ENCODE measurements at places on chromosomes 12 and 14. TPM values are rescaled to one million over a fixed set of nuclear protein-coding genes. Genes with fewer than 3 reads are reported as not detected.

The ACRBP gene
- total RNA-seq: 1.2 TPM

The SCN8A gene
- 0.64 TPM for total RNA-seq

The GDF3 gene
- total RNA-seq: not detected

The JKAMP gene
- 26.4 TPM for total RNA-seq

The ZNF891 gene
- 1.1 TPM for total RNA-seq

The NR1H4 gene
- not detected for total RNA-seq

The TCL1B gene
- total RNA-seq: not detected

The C14orf119 gene
- total RNA-seq: 62.8 TPM

The GLS2 gene
- total RNA-seq: 6.1 TPM

The LIN7A gene
- not detected for total RNA-seq

The CMTM5 gene
- total RNA-seq: not detected

DNA sequence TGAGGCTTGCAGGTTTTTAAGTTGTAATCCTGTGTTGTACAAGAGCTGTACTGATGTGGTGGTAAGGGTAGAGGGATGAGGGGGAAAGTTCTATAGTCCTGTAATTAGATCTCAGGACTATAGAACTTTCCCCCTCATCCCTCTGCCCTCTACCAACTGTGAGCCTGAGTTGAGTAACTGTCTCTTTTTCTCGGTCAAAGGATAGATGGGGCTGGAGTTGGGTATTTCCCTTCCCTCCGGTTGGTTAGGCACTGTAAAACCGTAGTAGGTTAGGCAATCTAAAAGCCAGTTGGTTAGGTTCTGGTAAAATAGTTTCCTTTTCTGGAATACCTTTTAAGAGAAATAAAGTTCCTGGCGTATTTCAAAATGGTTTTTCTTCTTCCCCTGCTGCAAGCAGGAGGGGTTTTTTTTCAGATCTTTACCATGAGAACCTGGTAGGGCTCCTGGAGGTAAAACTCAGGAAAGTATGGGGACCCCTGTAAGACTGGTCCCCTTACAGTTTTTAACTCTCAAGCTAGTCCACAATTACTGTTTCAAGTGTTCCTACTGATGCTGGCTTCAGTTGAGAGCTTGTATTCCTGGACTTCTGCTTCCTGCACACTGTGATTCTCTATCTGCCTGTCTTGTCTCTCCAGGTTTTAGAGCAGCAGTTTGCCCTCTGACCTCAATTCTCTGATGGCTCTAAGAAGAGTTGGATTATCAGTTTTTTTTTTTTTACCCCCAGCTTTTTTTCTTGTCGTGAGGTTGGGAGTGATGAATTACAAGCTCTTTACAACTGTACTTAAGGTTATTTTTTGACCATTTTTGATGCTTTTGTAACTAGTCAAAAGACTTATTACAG lies 58.7 kb downstream of the FUT8 start:
- no peak for DNase-seq
- H3K36me3 ChIP-seq: peaks cover 10% of the 10 kb centered on the region
- H3K27ac ChIP-seq: no peak overlapping the region
- no peaks in the 10 kb centered on the region for H3K27me3 ChIP-seq
- H3K4me1 ChIP-seq: peaks cover 46% of the 10 kb centered on the region
- no peak overlapping the region for H3K4me3 ChIP-seq

GRCh38 chr12:101018540-101018939 lies 191.5 kb downstream of the SLC5A8 start:
- no peak for DNase-seq
- H3K36me3 ChIP-seq: no peaks in the 10 kb centered on the region
- no peak overlapping the region for H3K4me3 ChIP-seq
- peaks cover 3% of the 10 kb centered on the region for H3K27me3 ChIP-seq

DNA sequence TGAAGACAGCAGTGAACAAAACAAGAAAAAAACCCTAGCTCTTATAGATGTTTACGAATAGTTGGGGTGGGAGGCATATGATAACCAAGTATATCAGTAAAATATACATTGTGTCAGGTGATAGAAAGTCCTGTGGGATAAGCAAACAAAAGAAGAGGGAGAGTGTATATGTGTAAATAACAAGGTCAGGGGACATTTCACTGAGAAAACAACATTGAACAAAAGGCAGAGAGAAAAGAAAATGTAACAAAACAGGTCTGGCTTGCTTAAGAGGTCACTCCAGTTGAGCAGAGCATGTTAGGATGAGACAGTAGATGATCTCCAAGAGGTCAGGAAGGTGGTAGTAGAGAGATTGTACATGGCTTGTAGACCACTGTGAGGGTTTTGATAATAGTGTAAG lies 304.1 kb downstream of the ACSS3 start:
- H3K4me1 ChIP-seq: no peaks in the 10 kb centered on the region
- no peaks in the 10 kb centered on the region for H3K36me3 ChIP-seq
- no peak overlapping the region for H3K27ac ChIP-seq

- peaks cover 4% of the 10 kb centered on the region for H3K27me3 ChIP-seq
- no peak for DNase-seq
- H3K36me3 ChIP-seq: no peaks in the 10 kb centered on the region
- no peaks in the 10 kb centered on the region for H3K4me1 ChIP-seq
- no peak overlapping the region for H3K4me3 ChIP-seq
Measured at GRCh38 chr14:78933948-78934524, 763.9 kb downstream of the NRXN3 start.

DNA sequence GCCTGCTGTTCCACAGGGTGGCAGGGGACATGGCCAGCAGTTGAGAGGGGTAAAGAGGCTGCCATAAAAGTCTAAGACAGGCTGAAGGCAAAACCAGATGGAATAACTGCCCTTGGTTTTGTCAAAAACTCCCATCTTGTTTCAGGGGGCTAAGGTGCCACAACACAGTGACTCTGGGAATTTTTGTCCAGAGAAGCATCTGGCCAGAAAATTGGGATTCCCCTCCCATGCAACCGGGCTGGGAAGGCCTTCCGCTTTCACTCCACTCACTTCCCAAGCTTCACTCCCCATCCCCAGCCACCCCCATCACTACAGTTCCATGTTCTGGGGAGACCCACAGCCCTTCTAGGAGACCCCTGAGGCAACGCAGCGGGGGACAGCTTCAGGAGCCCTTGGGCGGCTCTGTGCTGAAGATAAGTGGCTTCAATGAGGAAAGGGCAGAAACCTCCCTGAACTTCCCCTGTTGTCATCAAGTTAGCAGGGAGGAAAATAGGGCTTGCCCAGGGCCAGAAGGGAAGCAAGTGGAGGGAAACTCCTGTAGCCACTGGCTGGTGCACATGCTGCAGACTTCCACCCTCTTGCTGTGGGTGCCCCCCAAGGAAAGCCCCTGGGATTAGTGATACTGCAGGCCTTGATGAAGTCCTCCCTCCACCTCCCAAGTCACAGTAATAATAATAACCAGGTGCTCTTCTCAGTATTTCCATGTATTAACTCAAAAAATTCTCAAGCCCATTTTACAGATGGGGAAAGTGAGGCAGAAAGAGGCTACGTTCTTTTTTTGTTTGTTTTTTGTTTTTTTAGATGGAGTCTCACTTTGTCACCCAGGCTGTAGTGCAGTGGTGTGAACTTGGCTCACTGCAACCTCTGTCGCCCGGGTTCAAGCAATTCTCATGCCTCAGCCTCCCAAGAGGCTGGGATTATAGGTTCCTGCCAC lies 6.0 kb downstream of the TMEM229B start:
- no peaks in the 10 kb centered on the region for H3K27me3 ChIP-seq
- H3K36me3 ChIP-seq: no peaks in the 10 kb centered on the region
- H3K27ac ChIP-seq: no peak overlapping the region

- no peak for DNase-seq
- H3K27me3 ChIP-seq: no peaks in the 10 kb centered on the region
- no peaks in the 10 kb centered on the region for H3K4me1 ChIP-seq
- H3K4me3 ChIP-seq: no peak overlapping the region
Measured at GRCh38 chr14:34794941-34795340, 80.2 kb downstream of the BAZ1A start.

DNA sequence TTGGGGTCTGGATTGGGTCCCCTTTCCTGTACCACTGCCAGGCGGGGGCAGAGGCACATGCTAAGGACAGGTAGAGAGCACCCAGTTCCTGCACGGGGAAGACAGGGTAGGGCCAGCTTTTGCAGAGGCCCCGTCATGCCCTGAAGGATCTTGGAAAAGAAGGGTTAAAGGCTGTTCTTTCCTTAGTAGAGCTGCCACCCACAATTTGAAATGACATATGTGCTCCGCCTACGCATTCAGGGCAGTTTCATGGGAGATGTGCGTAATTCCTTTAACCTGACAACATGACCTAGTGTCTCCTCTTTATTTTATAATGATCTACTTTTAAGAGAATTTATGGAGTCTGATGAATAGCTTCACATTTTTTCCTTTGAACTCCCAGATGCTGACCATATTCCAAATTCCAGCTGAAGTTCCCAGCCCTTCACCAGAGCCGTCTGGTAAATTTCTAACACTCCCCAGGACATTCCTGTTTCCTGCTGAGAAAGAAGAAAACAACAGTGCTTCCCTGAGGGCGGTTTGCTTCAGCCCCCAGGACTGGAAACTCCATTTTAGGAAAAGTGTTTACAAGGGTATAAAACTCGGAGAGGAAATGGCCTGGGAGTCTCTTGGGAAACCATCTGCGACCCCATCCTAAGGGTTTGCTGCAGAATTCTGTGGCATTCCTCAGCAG lies 58.9 kb upstream of the PLEKHG3 start:
- H3K27ac ChIP-seq: no peak overlapping the region
- H3K4me1 ChIP-seq: no peaks in the 10 kb centered on the region
- DNase-seq: no peak
- H3K27me3 ChIP-seq: peaks cover 6% of the 10 kb centered on the region
- no peaks in the 10 kb centered on the region for H3K36me3 ChIP-seq

- H3K4me1 ChIP-seq: no peaks in the 10 kb centered on the region
- H3K4me3 ChIP-seq: no peak overlapping the region
- DNase-seq: no peak
- H3K27ac ChIP-seq: no peak overlapping the region
- H3K27me3 ChIP-seq: no peaks in the 10 kb centered on the region
- H3K36me3 ChIP-seq: no peaks in the 10 kb centered on the region
Measured at GRCh38 chr12:98319716-98320425, 195.5 kb upstream of the TMPO start.

- no peaks in the 10 kb centered on the region for H3K36me3 ChIP-seq
- no peak for DNase-seq
- H3K27ac ChIP-seq: no peak overlapping the region
- peaks cover 19% of the 10 kb centered on the region for H3K27me3 ChIP-seq
Measured at GRCh38 chr12:51832354-51833107, 16.0 kb downstream of the FIGNL2 start.

DNA sequence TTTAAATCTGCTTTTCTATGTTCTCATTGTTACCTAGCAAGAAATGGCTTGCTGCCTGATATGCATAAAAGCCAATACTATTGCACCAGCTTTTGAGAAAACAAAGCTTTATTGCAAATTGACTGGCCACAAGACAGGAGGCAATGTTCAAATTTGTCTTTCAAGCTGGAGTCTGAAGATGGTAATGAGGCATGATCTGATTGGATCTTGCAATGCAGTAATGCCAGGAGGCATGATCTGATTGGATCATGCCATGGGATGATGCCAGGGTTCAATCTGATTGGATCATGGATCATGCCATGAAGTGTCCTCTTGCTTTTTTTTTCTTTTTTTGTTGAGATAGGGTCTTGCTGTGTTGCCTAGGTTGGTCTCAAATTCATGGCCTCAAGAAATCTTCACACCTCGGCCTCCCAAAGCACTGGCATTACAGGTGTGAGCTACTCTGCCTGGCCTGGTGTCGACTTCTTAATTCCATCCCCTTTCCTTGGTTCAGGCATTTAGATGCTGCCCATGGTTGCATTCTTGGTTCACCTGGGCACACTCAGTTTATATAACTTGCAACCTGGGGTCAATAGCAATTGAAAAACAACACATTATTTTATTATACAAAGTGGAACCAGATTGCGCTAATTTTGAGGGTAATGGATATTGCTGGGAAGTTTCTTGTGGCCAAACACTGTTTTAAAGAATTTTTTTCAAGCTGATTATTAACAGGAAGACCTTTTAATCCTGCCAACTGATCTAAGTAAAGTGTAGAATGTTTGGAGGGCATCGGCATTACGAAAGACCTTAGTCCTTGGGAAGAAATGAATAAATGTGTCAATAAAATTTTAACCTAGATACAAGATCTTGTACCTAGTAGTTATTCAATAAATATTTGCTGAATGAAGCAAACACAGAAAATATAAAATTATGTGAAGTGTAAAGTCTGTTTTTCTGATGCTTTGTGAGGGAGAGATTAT lies 38.8 kb downstream of the HSD17B6 start:
- H3K27me3 ChIP-seq: peaks cover 2% of the 10 kb centered on the region
- H3K4me3 ChIP-seq: no peak overlapping the region
- H3K4me1 ChIP-seq: no peaks in the 10 kb centered on the region

DNA sequence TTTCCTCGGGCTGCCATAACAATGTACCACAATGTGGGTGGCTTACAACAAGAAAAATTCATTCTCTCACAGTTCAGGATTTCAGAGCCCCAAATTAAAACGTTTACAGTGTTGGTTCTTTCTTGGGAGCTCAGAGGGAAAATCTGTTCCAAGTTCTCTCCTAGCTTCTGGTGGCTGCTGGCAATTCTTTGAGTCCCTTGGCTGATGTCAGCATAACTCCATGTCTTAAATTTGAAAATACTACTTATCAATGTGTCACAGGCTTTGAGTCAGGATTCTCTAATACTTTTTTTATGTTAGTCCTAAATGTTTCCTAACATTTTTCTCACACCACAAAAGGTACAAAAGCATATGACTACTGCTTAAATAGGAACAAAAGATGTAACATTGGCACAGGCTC lies 198.4 kb upstream of the ATXN7L3B start:
- H3K27ac ChIP-seq: no peak overlapping the region
- H3K36me3 ChIP-seq: no peaks in the 10 kb centered on the region
- no peaks in the 10 kb centered on the region for H3K4me1 ChIP-seq
- H3K27me3 ChIP-seq: no peaks in the 10 kb centered on the region

GRCh38 chr12:39420043-39420442 lies 22.9 kb downstream of the KIF21A start:
- H3K4me1 ChIP-seq: peaks cover 4% of the 10 kb centered on the region
- no peak overlapping the region for H3K27ac ChIP-seq
- no peak overlapping the region for H3K4me3 ChIP-seq

- no peaks in the 10 kb centered on the region for H3K36me3 ChIP-seq
- no peaks in the 10 kb centered on the region for H3K4me1 ChIP-seq
- H3K4me3 ChIP-seq: no peak overlapping the region
- H3K27ac ChIP-seq: no peak overlapping the region
Measured at GRCh38 chr12:46089414-46090162, 99.2 kb upstream of the SCAF11 start.

- no peaks in the 10 kb centered on the region for H3K27me3 ChIP-seq
- DNase-seq: no peak
- H3K4me3 ChIP-seq: no peak overlapping the region
- no peak overlapping the region for H3K27ac ChIP-seq
Measured at GRCh38 chr14:55583942-55584468, 4.0 kb downstream of the KTN1 start.

Data from activated CD4-positive, alpha-beta memory T cell treated with anti-CD3 and anti-CD28 coated beads for 36 hours (primary cell).